Activated CD4-positive, alpha-beta T cell treated with anti-CD3 and anti-CD28 coated beads, Interleukin-2, Interleukin-6, amounts not matched to agents 100 ng/mL and 50 ng/mL, durations not matched to agents 16 hours and 8 hours (primary cell): ENCODE measurements at places on chromosomes 2 and 18.

- DNase-seq = peak; percentile 34
Measured at GRCh38 chr2:130756053-130756873, 923 bp downstream of the AMER3 start.

GRCh38 chr2:9681427-9681817, 50.6 kb upstream of the YWHAQ start:
- DNase-seq = peak; percentile 50

GRCh38 chr2:113762377-113763118, 6.1 kb upstream of the SLC35F5 start:
- no peak for DNase-seq

DNA sequence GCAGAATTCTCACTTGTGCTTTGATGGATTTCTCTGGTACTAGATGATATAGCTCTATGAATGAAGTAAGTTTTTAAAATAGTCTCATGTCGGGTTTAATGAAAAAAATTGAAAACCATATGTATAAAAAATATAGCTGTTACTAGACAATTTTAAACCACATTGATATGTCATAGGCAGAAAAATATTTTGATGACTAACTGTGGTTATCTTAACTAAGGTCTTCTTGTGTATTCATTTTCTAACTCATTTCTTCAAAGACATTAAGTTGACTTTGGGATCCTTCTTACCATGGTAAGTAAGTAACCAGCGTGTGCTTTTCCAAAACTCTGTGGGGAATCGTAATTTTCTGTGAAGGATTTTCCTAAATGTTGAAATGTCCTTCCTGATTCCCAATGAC, 160.9 kb upstream of the COL3A1 start:
- no peak for DNase-seq

DNA sequence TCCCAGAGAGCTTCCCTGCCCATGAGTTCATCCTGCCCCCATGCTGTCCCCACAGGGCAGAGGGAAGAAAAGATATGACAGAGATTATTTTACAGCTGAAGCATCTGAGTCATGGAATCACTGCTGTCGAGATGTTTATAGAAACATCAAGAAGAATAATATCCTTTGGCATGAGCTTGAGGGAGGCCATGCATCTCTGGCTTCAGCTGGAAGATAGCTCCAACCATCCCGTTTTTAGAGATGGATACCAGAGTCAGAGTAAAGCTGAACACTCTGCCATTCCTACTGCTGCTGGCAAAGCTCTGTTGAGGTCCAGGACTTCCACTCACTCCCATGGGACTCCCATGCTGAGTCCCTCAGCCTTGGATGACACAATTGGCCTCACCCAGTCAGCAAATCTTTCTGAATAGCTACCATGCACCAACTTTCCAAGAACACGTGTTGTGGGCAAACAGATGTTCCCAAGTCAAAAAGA, 167.8 kb downstream of the TTC32 start:
- no peak for DNase-seq

- DNase-seq = no peak
Measured at GRCh38 chr2:191041418-191042161, 27.6 kb upstream of the STAT1 start.

DNA sequence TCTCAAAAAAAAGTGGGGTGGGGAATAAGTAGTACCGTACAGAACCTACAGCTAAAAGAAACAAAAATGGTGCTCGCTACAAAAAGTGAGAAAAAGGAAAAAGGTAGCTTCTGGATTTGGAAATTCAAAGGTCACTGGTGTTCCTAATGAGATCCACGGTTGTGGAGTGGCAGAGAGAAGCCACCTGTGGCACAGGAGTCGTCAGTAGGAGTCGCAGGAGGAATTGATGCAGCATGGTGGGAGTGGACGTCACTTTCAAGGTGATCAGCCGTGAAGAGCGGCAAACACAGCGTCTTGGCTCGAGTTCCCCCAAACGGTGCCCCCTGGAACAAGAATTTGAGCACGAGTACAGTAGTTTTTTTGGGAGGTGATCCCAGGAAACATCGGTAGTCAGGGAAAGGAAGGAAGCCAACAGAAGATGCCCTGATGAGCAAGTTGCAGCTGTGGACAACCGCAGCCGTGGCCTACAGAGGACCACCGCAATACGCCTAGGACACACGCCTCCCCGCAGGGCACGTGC, 1.4 kb upstream of the TTL start:
- DNase-seq = peak; percentile 26

DNA sequence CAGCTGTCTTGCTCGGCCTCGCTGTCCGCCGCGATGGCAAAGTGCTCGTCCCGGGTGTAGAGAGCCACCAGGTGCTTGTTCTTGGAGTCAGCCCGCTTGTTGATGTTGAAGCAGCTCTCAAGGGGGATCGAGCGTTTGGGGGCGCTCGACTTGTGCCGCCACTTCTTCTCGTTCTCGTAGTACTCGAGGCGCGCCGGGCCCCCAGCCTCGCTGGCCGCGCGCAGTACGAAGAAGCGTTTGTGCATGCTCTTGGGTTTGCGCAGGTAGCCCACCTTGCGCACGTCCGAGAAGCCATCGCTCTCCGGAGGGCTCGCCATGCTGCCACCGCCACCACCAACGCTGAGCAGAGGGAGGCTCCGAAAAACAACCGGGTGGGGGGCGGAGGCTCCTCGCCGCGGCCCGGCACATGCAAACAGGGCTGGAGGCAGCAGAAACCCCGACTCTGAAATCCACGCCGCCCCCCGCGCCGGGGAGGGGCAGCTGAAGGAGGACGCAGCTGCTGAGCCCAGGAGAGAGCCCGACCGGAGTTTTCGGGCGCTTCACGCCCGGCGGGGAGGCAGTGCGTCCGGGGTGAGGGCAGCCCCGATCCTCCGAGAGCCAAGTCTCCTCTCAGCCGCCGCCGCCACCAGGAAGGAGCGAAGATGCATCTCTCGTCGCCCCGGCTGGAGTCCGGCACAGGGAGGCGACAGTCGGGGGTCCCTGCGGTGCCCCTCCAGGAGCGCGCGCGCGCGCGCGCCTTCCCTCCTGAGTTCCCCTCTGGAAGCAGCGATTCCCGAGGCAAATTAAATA, 1.0 kb downstream of the IRS1 start:
- peak; percentile 44 for DNase-seq

GRCh38 chr2:59171019-59171418, 929.9 kb upstream of the FANCL start:
- no peak for DNase-seq

- no peak for DNase-seq
Measured at GRCh38 chr2:236831698-236832097, 254.0 kb upstream of the COPS8 start.

DNA sequence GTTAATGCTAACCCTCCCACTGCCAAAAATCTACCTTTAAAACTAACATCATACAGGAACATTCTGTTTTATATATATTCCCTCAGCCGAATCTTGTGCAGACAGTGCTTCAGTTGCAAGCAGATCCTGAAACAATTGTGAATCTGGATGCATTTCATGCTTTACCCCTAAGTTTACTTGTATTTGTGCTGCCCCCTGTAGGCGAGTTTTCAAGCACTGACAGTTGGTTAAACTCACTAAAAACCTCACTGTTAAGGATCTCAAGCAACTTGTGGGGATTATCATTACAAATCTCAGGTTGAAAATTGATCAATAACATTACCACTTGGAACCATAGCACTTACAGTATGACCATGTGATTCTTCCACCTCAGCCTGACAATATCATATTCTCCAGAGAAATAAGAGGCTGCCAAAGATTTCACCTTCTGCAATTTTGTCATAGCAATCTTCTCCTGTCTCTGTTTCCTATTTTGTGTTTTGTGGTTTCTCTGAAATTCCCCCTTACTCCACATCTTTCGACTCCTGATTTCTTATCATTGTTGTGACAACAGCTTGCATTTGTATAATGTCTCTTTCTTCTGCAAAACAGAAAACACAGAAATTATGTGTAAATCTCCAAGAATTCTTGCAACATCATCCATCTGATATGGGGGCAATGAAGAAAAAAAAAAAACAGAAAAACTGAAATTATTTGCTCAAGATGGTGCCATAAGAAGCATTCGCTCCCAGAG, 354.6 kb upstream of the SETBP1 start:
- peak; percentile 34 for DNase-seq

DNA sequence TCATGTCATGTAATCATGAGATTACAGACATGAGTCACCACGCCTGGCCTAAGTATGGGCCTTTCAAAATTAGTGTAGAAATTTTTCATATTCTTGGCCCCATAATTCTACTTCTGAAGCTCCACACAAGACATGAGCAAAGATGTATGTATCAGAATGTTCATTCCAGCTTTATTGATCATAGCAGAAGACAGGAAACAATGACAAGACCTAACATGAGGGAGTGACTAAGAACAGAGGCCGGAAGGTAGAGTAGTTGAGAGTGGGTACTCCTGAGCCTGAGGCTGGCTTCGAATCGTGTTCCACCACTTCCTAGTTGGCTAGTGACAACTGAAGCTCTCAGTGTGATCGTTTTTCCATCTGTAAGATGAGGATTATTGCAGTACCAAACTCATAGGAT, 89.3 kb downstream of the ARMC9 start:
- no peak for DNase-seq

DNA sequence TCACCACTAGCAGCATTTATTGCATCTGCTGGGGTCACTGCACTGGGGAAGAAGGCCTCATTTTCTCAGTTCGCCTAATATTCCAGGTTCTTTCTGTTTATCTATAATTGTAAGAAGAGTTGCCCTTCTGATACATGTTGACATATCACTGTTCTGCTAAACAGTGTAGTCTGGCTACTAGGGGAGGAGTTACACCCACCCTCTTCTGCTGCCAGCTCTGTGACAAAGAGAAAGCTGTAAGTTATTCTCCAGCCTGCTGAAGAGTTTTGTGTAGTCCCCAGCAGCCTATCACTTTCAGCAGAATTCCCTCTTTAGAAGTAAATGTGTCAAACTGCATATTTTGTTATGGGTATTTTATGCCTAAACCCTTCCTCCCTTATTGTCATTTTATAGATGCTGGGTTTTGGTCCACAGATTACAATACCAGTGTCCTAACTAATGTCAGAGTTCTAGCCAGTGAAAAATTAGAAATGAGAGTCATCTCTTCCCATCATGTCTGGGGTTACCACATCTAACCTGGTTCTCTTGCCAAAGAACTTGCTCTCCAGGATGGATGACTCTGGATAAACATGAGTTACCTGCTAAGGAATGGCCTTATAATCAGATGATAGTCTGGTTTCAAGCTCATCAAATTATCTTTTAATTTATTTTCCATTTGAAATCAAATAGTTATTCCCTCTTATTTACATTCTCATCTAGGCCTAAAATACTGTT, 5.6 kb upstream of the MBOAT2 start:
- DNase-seq = no peak

GRCh38 chr2:202705446-202706020, 70.8 kb downstream of the FAM117B start:
- no peak for DNase-seq

- DNase-seq = no peak
Measured at GRCh38 chr2:23695214-23695889, 231.6 kb downstream of the ATAD2B start.

DNA sequence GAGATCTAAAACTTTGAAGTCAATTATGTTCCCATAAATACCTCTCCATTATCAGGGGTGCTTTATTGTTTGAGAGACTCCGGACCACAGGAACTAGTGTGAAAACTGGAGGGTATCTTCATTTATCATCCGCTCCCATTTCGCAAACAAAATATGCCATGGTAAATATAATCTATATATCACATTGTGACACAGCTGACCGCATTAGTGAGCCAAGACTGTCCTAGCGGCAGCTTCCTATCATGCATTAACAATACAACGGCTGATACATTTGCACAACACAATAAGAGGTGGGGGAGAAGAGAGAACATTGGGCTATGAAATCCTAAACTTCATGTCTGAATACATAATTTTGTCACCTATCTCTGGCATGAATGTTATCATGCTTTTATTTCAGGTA, 29.5 kb downstream of the BCL11A start:
- no peak for DNase-seq

GRCh38 chr2:132521341-132521740, 104.7 kb downstream of the GPR39 start:
- no peak for DNase-seq
